CD8-positive, alpha-beta memory T cell (primary cell): ENCODE measurements at places on chromosomes 11 and 22.

DNA sequence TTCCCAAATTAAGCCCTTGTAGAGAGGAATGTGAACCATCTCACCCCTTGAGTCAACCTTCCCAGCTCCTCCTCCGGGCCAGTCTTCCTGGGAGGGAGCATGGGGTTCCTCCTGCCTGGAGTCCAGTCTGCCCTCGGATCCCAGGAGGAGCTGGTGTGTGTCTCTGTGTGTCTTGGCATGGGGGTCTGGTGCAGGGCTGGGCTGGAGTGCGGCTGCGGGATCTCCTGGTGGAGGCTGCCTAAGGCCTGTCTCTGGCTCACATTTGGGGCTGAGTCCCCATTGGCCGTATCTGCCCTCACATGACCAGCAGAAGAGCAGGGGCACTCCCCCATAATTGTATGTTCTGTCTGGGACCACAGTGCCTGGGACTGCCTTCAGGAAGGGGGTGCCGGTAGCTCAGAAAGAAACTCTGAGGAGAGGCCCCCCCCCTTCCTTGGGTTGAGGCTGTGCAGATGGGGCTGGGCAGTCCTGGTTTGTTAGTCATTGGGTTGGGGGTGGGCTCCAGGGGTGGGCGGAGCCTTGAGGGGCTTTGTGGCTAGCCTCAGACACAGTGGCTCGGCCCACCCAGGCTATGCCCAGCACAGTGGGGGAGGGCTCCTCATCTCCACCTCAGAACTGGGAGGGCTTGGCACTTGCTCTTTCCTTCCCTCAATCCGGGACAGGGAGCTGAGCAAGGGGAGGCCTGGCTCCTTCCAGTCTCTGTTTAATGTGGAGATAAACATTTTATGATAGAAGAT lies 2.9 kb downstream of the C1QTNF5 start:
- DNase-seq = no peak

DNA sequence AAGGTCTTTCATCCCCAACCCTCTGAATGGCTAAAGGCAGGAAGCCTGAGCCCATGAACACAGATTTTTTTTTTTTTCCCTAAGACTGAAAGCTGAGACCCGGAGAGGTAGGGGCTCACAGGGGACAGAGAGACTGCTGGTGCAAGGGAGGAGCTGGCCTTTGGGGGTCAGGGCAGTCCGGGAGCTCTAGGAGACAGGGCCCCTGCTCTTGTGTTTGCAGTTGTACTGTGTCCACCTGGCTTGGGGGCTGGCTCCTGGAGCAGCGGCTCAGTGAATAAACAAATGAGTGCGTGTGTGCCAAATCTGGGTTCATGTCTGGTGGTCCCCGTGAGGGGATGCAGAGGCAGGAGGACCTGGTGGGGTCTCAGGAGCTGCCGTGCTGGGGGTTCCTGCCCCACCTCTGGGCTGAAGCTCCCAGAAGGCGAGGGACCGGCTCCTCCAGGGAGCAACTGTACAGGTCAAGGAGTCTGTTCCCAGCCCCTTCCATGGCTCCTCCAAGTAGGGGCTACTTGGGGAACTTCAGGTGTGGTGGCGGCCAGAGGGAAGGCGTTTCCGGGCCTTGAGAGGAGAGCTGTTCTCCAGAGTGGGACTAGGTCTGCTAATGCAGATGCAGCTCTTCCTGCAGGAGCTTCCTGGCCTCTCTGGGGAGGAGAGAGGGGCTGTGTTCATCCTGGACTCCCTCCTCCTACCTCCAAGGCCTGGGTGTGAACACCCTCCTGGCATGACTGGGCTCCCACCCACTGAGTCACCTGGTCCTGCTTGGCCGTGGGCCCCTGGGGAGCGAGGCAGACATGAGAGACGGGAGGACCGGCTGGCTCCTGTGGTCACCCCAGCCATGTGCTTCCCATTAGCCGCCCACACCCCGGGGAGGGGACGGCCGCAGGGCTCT lies 57.6 kb downstream of the FBXO7 start:
- no peak for DNase-seq

DNA sequence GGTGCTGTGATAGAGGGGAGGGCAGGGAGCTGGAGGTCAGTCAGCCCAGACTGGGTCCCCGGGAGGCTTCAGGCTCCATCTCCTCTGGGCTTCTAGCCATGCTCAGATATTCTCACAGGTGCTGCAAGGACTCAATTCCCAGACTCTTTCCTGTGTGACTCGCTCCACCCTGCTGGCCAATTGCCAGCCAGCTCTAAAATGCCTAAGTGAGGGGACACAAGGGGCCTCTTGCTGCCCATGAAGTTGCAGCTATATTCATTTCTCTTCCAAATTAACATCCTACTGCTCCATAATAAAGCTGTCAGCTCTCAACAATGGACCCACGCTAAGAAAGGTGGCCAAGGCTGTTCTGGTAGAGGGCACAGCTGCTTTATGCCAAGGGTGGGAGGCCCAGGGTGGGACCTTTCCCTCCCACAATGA lies 101.5 kb downstream of the PLEKHA7 start:
- no peak for DNase-seq

GRCh38 chr22:42918500-42918899 lies 61.4 kb upstream of the ARFGAP3 start:
- no peak for DNase-seq

DNA sequence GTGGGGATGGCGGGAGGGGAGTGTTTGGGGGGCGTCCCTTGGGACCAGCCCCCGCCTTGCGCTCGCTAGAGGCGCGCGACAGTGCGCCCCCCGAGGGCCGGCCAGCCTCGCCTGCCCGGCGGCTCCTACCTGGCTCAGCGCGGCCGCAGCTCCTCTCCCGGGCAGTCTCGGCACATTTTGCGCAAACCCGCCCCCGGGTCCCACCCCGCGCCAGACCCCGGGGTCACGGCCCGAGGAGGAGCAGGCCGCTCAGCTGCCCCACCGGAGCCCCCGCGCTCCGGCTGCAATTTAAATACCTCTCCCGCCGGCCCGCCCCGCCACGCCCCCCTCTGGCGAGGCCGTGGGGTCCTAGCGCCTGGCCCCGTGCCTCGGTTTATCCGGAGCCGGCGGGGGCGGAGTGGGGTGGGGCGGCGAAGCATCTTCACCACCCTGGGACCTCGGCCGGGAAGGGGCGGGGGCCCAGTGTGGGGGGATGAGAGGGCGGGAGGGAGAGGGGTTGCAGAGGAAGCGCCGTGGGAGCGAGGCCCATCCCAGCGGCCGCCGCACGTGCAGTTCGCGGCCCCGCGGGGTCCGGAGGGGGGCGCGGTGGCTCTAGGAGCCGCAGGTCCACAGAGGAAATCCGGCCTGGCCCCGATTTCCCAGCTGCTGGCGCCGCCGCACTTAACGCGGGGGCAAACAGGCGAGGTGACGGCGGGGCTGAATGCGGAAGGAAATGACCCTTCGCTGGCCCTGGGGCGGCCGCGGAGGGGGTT lies at the start of gene LRRC32:
Gene LRRC32, minus strand, starts transcription at position 263 of the 752 bp plus-strand sequence. CDS start 4,793 bp downstream, outside the sequence.
- no peak for DNase-seq

- no peak for DNase-seq
Measured at GRCh38 chr11:65058012-65058411, 341 bp downstream of the NAALADL1 start.

- DNase-seq = no peak
Measured at GRCh38 chr11:69702239-69702691, 1.6 kb downstream of the FGF19 start.
